Activated CD4-positive, alpha-beta memory T cell treated with anti-CD3 and anti-CD28 coated beads for 36 hours (primary cell): ENCODE measurements at places on chromosomes 4 and X. TPM values are rescaled to one million over a fixed set of nuclear protein-coding genes. Genes with fewer than 3 reads are reported as not detected.

Gene SLIT2
- not detected for total RNA-seq

Gene TMEM154
- total RNA-seq, result 20.8 TPM

Gene DUX4
- total RNA-seq, result not detected

Gene SSX2B
- total RNA-seq, result not detected

Gene PARM1
- total RNA-seq, result not detected

Gene DRD5
- total RNA-seq, result not detected

Gene TEX13B
- total RNA-seq, result not detected

Gene MAGIX
- 1.0 TPM for total RNA-seq

Gene CLGN
- not detected for total RNA-seq

Gene GALNTL6
- total RNA-seq, result not detected

Gene ENPP6
- total RNA-seq, result 0.29 TPM

Gene SPARCL1
- not detected for total RNA-seq

- no peaks in the 10 kb centered on the region for H3K36me3 ChIP-seq
- no peak overlapping the region for H3K4me3 ChIP-seq
- no peaks in the 10 kb centered on the region for H3K4me1 ChIP-seq
- no peaks in the 10 kb centered on the region for H3K27me3 ChIP-seq
- no peak for DNase-seq
- H3K27ac ChIP-seq, result no peak overlapping the region
Measured at GRCh38 chr4:93855926-93856325, 27.4 kb downstream of the ATOH1 start.

GRCh38 chrX:136810493-136810892, 29.8 kb upstream of the ARHGEF6 start:
- no peaks in the 10 kb centered on the region for H3K27me3 ChIP-seq
- no peak overlapping the region for H3K4me3 ChIP-seq
- H3K27ac ChIP-seq, result peak overlapping the region; percentile 8

DNA sequence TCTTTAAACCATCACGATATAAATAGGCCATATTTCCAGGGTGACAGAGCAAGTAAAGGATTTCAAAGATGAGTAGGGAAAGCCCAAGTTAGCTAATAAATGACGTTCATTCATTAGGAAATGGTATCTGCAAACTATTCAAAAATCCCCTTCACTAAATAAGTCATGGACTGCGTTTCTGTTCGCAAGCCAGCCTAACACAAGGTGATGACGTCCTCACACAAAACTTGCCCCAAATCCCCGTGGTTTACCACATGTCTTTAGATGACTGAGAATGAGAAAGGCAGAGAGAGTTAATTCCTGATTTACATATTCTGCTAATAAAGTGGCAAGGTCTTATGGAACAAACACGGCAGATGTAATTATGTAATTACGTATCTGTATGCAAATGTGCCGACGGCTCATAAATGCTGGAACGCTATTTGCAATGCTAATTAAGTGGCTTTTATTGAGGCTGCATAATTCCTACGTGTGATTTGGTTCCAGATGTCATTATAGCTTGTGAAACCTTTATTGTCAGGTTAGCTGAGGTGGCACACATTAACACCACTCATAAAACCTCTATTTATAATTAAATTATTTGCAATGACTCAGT, 437.7 kb upstream of the FRG1 start:
- no peaks in the 10 kb centered on the region for H3K27me3 ChIP-seq
- H3K36me3 ChIP-seq, result no peaks in the 10 kb centered on the region
- no peak for DNase-seq
- no peak overlapping the region for H3K4me3 ChIP-seq

DNA sequence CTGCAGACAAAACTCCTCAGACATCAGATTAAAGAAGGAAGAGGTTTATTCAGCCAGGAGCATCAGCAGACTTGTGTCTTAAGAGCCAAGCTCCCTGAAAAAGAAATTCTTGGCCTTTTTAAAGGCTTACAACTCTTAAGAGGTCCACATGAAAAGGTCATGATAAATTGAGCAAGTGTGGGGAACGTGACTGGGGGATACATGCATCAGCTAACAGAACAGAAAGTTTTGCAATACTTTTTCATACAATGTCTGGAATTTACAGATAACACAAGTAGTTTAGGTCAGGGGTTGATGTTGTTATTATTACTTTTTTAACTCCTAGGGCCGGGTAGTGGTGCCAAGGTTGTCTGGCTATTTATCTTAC, 55.6 kb upstream of the RBMX start:
- no peaks in the 10 kb centered on the region for H3K27me3 ChIP-seq
- peaks cover 7% of the 10 kb centered on the region for H3K36me3 ChIP-seq
- peak overlapping the region; percentile 90 for H3K27ac ChIP-seq
- peaks cover 23% of the 10 kb centered on the region for H3K4me1 ChIP-seq

- H3K27me3 ChIP-seq, result peaks cover 37% of the 10 kb centered on the region
- no peak overlapping the region for H3K4me3 ChIP-seq
- no peak for DNase-seq
- no peaks in the 10 kb centered on the region for H3K36me3 ChIP-seq
- H3K4me1 ChIP-seq, result no peaks in the 10 kb centered on the region
Measured at GRCh38 chr4:3740256-3740655, 25.9 kb upstream of the ADRA2C start.

DNA sequence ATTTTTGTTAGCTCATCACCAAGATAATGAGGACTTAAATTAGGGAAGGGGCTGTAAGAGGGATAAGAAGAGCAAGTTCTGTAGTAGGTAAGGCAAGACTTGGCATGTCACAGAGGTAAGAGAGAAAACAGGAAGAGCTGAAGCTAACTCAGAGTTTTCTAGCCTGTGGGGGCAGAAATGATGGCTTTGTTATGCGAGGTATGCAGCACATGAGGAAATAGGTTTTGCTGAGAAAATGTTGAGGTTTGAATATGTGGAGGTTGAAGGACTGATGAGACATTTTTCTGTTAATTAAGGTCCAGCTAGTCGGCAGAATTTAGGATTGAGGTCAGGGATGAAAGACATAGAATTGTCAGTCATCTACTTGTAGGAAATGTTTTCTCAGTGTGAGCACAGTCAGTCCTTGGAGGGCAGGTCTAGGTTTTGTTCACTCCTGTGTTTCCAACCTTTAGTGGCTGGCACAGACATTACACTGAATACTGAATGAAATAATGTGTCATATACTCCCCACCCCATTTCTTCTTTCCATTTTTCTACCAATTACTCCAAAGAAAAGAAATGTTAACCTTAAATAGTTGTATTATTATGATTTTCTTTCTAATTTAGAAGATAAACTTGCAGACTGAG, 154.0 kb upstream of the AADAT start:
- no peaks in the 10 kb centered on the region for H3K36me3 ChIP-seq
- DNase-seq, result no peak
- no peak overlapping the region for H3K27ac ChIP-seq
- H3K4me3 ChIP-seq, result no peak overlapping the region

DNA sequence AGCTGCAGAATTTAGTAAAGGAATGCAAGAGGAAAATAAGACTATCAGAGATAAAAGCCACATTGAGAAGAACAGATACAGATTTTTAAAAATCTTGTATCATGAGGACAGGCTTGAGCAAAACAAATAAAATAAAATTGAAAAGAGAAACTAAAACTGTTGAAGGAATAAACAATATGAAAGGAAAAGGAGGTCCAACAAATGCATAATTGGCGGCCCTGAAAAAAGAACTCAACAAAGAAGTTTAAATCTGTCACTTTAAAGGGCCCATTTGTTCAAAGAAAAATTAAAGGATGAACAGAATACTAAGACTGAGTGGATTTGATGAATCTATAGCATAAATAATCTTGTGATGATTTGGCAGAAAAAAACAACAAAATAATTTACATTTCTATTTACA, 36.5 kb downstream of the TMPRSS11B start:
- no peak overlapping the region for H3K4me3 ChIP-seq
- H3K4me1 ChIP-seq, result no peaks in the 10 kb centered on the region
- no peak for DNase-seq

GRCh38 chr4:105894660-105895582, at the start of gene NPNT:
Gene NPNT, plus strand, starts transcription at chr4:105895471. Its CDS starts 182 bp downstream, at chr4:105895653.
- H3K4me1 ChIP-seq, result peaks cover 4% of the 10 kb centered on the region
- peak within 1 kb of the TSS; percentile 46 for H3K4me3 ChIP-seq
- no peaks in the 10 kb centered on the region for H3K36me3 ChIP-seq
- no peak within 1 kb of the TSS for H3K27ac ChIP-seq

DNA sequence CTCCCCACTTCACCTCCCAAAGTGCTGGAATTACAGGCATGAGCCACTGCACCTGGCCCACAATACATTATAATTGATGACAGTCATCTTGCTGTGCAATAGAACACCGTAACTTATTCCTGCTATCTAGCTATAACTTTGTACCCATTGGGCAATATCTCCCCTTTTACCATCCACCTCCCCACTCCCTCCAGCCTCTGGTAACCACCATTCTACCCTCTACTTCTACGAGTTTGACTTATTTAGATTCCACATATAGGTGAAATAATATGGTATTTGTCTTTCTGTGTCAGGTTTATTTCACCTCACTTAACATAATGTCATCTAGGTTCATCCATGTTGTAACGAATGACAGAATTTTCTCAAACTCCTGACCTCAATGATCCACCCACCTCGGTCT, 8.2 kb upstream of the TEX11 start:
- H3K4me1 ChIP-seq, result peaks cover under 1% of the 10 kb centered on the region
- no peak for DNase-seq
- H3K27me3 ChIP-seq, result no peaks in the 10 kb centered on the region
- H3K4me3 ChIP-seq, result no peak overlapping the region
- no peak overlapping the region for H3K27ac ChIP-seq

DNA sequence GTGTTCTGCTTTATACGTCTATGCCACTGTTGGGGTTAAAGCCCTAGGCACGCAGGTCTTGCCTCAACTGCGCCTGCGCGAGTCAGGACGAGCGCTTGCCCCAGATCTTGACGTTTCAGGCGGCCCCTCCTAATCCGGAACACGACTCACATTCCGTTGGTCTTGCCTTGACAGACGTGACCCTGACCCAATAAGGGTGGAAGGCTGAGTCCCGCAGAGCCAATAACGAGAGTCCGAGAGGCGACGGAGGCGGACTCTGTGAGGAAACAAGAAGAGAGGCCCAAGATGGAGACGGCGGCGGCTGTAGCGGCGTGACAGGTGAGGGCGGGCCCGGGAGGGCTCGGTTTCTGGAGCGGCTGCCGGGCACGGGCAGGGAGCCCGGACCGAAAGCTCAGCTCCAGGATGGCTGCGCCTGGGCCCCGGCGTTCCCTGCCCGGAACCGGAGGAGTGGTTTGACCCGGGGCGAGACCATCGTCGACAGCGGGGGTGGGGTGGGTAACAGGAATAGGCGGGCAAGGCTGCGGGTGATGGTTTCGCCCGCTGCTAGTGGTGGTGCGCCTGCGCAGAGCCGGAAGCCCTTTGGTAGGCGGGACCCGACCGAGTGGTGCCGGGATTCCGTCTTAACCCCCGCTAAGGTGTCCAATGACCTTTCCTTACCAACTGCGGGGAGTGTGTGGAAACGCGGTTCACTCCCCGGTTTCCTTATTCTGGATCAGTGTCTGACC, at the start of gene ARAF:
Gene ARAF, plus strand, starts transcription at position 272 of the 725 bp plus-strand sequence. CDS start 1,763 bp downstream, outside the sequence.
- peak within 1 kb of the TSS; percentile 80 for H3K4me3 ChIP-seq
- peaks cover 13% of the 10 kb centered on the region for H3K36me3 ChIP-seq
- peaks cover 41% of the 10 kb centered on the region for H3K4me1 ChIP-seq
- no peaks in the 10 kb centered on the region for H3K27me3 ChIP-seq
- peak; percentile 97 for DNase-seq
- H3K27ac ChIP-seq, result peak within 1 kb of the TSS; percentile 93

DNA sequence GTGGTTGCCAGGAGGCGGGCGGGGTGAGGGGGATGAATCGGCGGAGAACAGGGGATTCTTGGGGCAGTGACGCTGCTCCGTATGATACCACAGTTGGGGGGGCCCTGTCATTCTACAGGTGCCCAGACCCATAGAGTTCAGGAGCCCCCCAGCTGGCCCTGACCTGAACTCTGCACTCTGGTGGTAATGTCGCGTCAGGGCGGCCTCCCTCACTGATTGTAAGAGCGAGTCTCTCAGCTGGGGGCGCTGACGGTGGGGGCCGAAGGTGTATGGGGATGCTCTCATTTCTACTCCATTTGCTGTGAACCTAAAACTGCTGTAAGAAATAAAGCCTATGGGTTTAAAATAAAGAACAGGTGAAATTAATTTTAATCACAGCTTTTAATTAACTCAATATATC, 91.8 kb upstream of the PSAPL1 start:
- H3K4me1 ChIP-seq, result peaks cover 8% of the 10 kb centered on the region
- DNase-seq, result no peak
- H3K27ac ChIP-seq, result no peak overlapping the region
- H3K36me3 ChIP-seq, result no peaks in the 10 kb centered on the region
- peaks cover 23% of the 10 kb centered on the region for H3K27me3 ChIP-seq

DNA sequence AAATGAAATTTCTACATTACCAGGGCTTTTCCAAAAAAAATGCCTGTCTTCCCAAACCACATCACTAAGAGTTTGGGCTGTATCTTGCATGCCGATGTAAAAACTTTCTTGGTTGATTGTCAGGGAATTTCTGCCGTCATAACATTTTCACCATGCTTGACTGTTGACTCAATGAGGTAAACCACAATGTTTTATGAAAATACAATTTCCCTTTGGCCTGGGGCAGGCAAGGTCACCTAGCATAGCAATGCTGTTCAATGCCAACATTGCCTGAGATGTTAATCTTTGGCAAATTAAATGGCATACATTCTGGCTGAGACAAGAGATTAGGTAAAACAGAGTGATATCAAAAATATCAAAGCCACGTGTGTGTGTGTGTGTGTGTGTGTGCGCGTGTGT, 137.1 kb upstream of the TBL1X start:
- peaks cover 2% of the 10 kb centered on the region for H3K4me1 ChIP-seq
- H3K36me3 ChIP-seq, result no peaks in the 10 kb centered on the region
- no peak overlapping the region for H3K4me3 ChIP-seq

GRCh38 chr4:87589531-87589930, 18.8 kb upstream of the DSPP start:
- H3K27ac ChIP-seq, result no peak overlapping the region
- peaks cover 6% of the 10 kb centered on the region for H3K27me3 ChIP-seq
- DNase-seq, result no peak
- no peak overlapping the region for H3K4me3 ChIP-seq

- no peak overlapping the region for H3K27ac ChIP-seq
- H3K4me1 ChIP-seq, result no peaks in the 10 kb centered on the region
- no peaks in the 10 kb centered on the region for H3K36me3 ChIP-seq
- H3K27me3 ChIP-seq, result no peaks in the 10 kb centered on the region
- no peak for DNase-seq
Measured at GRCh38 chr4:115315182-115315581, 201.8 kb upstream of the NDST4 start.

GRCh38 chr4:41362621-41363383, 106.1 kb downstream of the UCHL1 start:
- DNase-seq, result no peak
- peaks cover 42% of the 10 kb centered on the region for H3K27me3 ChIP-seq
- H3K27ac ChIP-seq, result no peak overlapping the region
- H3K4me3 ChIP-seq, result no peak overlapping the region
- H3K36me3 ChIP-seq, result no peaks in the 10 kb centered on the region
- H3K4me1 ChIP-seq, result no peaks in the 10 kb centered on the region

- H3K4me3 ChIP-seq, result no peak overlapping the region
- H3K36me3 ChIP-seq, result no peaks in the 10 kb centered on the region
- H3K27me3 ChIP-seq, result no peaks in the 10 kb centered on the region
- no peaks in the 10 kb centered on the region for H3K4me1 ChIP-seq
- H3K27ac ChIP-seq, result no peak overlapping the region
Measured at GRCh38 chr4:65617416-65617815, 52.9 kb downstream of the EPHA5 start.

- no peak overlapping the region for H3K27ac ChIP-seq
- no peak overlapping the region for H3K4me3 ChIP-seq
- DNase-seq, result no peak
- no peaks in the 10 kb centered on the region for H3K4me1 ChIP-seq
Measured at GRCh38 chr4:58749206-58749605, 1639.0 kb upstream of the IGFBP7 start.

GRCh38 chr4:155143512-155143911, 64.9 kb upstream of the NPY2R start:
- no peaks in the 10 kb centered on the region for H3K27me3 ChIP-seq
- no peak overlapping the region for H3K4me3 ChIP-seq
- H3K4me1 ChIP-seq, result no peaks in the 10 kb centered on the region
- no peak overlapping the region for H3K27ac ChIP-seq
- DNase-seq, result no peak
